Stimulated activated CD8-positive, alpha-beta memory T cell treated with anti-CD3 and anti-CD28 coated beads, Interleukin-2, amount 100 ng/mL, for 1 hour (primary cell): ENCODE measurements at places on chromosomes 2 and 18.

DNA sequence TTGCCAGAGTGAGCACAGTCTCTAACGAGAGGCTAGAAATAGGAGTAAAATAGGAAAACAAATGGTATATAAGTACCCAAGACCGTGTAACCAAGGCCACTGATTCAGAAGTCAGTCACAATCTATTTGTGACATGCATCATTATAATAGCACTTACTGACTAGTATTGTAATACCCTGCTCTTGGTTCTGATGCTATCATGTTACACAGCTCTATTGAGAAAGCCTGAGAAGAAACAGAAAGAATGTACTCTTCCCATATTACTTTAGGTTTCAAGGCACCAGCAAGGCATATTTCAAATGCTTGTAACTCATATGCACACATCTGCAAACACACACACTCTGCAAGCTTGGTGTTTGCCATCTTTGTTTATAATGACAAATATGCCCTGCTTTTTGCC lies 746.4 kb downstream of the SLC4A3 start:
- DNase-seq = no peak

DNA sequence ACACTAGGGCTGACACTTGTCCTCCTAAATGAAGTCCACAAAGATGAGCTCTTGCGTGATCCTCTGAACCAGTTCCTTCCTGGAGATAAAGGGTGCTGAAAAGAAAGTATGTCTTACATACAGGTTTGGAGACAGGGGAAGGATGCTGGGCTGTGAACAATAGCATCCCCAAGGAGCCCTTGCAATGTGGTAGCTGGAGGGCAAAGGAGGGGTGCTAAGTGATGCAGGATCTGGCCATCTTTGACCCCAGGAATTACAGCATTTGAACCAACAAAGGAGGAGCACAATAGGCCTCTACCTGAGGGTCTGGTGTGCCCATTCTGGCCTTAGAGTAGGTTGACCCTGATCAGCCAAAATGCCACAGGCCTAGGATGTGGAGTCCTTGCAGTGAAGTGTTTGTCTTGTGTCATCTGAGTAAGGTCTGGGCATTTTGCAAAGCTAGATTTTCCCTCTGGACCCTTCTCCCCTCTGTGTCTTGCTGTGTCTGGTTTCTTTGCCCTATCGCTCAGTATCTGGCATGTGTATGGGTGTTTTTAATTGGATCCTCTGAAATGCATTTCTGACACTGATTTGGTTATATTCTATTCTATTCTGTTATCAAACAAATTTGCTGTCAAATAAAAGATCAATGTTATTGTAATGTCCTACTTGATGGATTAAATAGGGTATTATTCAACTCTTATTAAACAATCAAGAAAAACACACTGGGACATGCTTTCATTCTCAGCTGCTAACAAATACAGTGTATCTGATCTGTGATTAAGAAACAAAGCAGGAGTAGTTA lies 364.8 kb upstream of the MEIS1 start:
- no peak for DNase-seq

DNA sequence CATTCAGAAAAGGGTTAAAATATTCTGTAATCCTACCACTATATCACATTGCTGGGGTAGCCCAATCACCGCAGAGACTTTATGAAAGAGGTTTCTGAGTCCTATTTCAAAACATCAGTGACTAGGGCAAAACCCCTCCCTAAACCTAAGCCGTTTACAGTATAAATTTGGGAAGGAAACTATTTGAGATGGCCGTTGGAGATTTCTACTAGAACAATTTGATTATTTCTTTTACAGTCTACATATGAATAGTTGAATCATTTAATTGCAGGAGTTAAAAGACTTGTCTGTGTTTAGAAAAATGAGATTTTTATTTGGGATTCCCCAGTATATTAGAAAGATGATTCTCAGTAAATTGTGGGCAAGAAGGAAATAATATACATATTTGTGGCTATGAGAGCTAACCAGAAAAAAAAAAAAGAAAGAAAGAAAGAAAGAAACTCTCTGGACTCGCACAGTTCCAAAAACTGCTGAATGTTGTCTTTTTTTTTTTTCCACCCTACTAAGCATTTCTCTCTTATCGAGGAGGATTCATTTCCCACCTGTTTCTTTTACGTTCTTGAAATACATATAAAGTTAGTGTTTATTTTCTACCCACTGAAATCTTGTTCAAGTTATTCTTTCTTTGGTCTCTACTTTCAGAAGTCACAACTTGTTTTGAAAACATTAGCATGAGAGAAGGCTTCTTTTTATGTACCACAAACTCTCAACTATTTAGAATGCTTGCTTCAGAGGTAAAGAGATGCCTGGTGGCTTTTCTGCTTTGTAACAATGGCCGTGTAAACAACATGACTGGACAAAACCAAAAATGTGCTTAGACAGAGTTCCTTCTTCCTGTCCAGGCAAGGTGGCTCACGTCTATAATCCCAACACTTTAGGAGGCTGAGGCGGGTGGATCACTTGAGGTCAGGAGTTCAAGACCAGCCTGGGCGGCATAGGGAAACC lies 65.9 kb downstream of the BCL2 start:
- DNase-seq = no peak

DNA sequence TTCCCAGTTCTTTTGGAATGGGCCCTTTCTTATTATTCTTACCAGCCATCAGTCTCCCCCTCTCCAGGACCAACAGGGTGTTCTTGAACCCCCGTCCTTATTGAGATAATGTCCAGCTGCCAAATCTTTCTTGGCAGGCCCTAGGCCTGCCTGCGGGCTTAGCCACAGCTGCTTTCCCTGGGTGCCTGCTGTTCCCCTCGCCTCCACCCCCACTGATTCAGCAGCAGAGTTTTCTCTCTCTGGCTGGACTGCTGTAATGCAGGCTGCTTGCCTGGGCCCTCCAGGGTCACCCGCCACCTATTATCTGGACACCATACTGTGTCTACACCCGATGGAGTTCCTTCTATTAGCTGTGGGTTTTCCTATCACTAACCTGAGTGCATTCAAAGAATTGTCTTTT lies 395.4 kb upstream of the ATP5MC3 start:
- no peak for DNase-seq

GRCh38 chr18:79395761-79396404 lies at the start of gene NFATC1:
NFATC1 (plus strand) TSS chr18:79395930; CDS start chr18:79396225, 295 bp downstream.
- peak; percentile 63 for DNase-seq

DNA sequence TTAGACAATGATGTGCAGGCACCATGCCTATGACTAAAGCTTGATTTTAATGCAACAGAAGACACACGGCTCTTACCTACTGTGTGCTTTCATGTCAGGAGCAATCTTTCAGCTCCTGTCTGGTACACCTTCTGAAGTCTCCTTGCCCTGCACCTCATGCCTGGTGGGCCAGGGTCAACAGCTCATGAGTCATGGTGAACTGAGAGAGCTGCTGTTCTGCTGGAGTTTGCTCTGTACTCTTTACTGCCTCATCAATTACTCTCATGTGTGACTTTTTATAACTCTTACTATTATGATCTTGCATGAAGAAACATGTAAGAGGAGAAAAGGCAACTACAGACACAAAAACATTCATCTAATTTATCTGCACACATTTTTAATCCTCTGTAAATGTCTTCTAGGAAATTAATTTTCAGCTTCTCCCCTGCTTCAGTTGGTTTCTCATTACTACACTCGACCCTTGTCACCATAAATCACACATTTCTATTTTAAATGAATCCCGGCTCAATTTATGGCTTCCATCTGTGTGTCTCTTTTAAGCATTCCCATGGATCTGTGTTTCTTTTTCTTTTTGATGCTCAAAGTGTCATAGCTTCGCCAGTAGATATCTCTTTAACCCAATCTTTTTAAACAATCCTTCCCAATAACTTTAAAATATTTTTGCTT lies 9.7 kb downstream of the SERPINB7 start:
- no peak for DNase-seq

DNA sequence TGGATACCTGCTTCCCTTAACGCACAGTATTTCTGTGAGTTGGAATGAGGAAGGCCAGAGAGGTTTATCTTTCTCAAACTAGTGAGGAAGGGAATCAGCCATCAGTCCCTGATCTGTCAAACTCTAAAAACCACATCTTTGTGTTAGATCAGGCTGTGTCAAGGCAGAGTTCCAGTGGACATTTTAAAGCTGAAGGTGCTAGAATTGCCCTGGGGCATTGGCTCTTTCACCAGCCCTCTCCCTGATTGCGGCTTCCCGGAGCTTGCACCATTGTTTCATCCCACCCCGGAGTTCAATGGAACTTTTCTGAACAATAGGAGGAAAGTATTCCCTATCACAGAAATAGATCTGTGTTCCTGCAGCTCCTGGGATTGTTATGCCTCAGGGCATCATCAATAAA lies 110.2 kb downstream of the RNF144A start:
- no peak for DNase-seq
